ENCODE measurements at places on chromosomes 1 and 21.
A peak's percentile ranks its signal among the peaks of the same experiment; 100 is the strongest.

- DNase-seq: no peak
These were observed 501.6 kb downstream of the NPHP4 start for GRCh38 chr1:5490635-5491034.

DNA sequence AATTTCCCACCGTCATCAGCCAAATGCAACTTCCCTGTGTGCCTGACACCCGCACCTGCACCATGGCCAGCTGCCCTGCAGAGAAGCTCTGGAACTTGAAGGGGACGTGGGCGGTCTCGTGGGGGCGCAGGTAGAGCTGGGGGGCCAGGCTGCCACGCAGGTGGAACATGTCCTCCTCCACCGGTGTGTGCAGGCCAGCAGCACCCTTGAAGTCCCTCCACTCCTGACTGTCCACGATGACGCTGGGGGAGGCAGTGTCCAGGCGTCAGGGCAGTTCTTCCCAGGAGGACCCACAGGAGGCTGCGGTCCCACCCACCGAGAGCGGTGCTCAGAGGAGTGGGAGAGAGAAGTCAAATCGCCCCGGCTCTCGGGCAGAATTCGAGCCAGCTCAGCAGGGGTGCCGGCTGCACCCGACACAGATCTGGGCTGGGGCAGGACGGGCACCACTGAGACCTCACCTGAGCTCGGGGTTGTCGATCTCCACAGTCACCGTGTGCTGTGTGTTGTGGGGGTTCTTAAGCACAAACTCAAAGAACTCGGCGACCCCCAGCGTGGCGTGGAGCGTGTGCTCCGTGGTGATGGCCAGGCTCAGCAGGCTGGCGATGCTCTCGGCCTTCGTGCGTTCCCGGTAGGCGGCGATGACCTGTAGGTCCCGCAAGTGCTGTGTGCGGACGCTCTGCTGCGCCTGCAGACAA, 117.7 kb downstream of the NPHP4 start:
- no peak for DNase-seq

DNA sequence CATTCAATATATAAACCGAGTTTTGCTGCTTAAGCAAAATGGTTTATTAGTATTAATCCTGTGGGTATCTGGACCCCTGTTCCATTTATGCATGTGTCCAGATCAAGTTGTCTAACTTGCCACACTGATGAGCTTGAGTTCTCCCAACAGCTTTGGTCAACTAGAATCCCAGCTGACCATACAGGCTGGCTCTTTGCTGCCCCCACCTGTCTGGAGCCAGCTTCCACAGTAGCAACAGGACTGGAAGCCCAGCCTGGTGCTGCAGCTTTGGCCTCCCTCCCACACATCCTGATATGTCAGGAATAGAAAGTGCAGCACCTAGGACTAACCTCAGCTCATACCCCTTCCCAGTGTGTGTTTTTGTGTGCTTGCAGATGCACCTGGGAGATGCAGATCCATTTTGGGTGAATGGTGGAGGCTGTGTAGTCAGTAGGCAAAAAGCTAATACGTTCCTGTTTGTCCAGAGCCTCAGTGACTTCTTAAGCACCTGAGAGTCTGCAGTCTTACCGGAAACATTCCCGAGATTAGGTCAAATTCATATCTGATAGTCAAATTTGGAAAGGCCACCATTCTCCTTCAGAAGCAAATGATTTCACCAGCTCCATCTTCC, 40.9 kb upstream of the BEND5 start:
- peak; percentile 10 for DNase-seq

GRCh38 chr1:16249596-16250241, 12.7 kb upstream of the CPLANE2 start:
- peak; percentile 98 for DNase-seq

DNA sequence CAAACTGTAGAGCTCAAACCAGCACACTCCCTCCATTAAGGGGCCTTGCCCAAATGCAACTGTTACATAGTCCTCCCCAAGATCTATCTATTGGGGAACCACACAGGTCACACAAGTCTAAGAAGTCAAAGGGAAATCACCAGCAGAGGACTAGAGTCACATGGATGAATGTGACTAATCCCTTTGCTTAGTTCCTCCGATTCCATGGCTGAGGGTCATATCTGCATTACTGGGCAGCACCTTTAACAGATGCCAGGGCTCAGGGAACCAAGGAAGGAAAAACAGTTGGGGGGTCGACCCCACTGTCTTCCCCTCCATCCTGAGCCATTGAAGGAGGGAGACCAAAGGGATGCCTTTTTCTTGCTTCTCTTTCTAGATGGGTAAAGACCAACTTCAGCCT, 23.4 kb upstream of the SMYD3 start:
- no peak for DNase-seq

DNA sequence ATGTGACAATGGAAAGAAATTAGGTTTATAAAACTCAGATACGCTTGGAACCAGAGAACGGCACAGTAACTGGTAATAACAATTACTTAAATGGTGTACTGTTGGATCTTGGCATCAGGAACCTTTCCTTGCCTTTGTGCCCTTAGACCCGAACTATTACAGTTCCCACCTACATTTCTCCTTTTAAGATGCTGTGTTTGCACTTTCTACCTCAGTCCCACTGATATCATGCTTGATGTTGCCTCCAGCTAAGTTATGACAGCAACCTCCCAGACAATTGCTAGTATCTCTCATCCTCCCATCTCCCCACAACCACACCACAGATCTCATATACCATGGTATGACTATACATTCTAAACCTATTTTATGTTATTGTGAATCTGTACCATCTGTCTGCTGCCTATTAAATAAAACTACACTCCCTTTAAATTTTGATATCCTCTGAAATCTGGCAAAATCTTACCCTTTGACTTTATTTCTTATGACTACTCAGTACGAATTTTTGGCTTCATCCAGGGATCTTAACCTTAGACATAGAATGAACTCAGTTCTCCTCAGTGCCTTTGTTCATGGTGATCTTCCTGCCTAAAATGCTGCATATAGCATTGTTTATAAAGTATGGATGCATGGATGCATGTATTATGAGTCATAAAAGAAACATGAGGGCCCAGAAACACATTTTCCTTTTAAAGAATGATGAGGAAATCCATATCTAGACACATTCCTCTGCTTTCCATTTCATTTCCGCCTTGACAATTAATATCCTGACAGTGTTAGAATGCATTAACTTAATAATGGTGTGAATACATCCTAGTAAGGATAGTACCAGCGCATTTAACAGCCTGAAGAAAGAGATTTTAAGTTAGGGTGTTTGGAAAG, 64.1 kb downstream of the LRRC8D start:
- peak; percentile 59 for DNase-seq

- DNase-seq: peak; percentile 95
These were observed 2.0 kb downstream of the S100A6 start for GRCh38 chr1:153533689-153534201.

DNA sequence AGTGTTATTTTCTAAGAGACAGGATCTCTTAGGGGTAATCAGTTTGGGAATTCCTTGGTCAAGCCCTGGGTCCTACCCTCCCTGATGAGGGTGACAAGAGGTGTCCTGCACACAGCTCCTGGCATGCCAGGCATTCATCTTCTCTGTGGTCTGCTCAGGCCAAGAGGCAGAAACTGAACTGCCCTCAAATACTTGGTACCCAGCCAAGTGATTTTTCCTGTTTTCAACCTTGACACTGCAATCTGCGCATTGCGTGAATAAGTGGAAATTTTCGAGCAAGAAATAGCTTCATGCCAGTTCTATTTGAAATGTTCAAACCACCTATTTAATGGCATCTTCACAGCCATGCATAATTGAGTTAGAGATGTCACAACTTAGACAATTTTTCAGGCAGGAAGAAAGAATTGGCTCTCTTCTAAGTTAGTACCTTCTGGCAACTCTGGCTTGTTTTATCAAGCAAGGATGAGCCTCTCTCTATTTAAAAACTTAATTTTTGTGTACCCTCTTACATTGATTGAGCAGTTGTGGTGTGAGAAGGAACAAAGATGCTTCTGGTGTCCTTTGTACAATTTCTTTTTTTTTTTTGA, 27.0 kb downstream of the DNM3 start:
- no peak for DNase-seq

DNA sequence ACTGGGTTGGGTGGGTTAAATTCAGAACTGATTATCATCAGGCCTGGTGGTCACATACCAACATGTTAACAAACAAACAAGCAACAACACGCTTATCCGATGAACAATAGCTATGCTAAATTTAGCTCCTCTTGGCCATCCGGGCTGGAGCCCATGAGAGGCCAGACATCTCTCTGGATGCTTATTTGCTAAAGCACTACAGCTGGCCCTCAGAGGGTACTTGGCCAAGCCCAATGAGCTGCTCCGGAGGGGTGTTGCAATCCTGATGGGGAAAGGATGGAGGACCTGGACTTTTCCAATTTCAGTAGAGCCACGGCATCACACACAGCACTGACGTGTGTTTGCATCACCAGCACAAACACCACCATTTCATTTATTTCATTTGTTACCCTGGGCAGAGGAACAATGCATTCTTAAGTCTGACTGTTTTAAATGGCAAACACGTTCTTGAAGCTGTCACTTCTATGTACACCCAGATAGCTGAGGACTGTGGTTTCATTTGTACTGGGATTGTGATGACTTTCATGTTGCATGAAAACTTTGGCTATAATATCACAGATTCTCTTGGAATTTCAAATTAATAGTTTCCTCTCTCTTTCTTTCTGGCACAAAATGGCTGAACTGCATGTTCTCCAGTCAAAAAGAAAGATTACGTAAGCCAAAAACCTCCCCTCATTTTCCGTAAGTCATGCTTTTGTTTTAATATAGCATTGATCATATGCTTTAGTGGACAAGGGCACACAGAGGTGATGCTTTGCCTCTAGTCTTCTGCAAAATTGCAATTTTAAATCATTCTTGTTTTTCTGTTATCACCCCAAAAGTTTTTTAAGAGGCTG, 359.8 kb upstream of the KAZN start:
- no peak for DNase-seq

- DNase-seq: peak; percentile 100
These were observed 157.3 kb downstream of the SLC30A10 start for GRCh38 chr1:219771080-219771479.

DNA sequence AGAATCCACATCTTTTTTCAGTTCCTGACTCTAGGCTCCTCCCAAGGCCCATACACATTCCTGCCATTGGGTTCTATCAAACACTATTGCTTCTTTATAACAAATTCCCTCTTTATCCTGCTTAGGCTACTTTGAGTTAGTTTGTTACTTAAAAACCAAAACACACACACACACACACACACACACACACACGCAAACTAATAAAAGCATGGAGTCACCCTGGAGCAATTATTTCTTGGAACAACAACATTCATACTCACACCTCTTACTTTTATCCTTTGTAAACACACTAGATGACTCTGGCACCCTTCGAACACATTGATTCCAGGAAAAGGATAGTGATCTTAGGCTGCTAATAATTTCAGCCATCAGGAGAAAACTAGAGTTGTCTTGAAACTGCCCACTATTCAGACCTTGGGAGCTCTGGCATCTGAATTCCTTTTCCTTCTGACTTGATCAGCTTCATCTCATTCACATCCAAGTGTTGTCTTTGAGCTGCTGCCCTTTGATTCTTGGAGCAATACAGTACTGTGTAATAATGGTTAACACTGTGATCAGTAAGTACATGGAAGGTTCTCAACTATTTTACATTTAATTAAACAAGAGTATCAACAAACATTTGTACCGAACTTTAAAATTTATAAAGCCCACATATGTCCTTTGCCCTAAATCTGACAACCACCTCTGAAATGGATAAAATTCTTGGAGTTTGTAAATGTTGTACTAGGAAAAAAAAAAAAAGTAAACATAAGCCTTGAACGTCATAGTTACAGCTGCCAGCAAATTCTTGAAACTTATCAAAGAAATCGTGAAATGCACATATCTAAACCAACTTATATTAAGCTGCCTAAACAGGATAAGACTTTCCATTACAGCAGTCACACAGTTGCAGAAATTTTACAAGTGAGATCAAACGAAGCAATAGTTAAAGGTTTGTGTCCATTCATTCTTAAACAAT, 2.8 kb upstream of the SEC22B start:
- DNase-seq: peak; percentile 75

GRCh38 chr1:220787069-220787619, 431 bp downstream of the MTARC1 start:
- DNase-seq: no peak

DNA sequence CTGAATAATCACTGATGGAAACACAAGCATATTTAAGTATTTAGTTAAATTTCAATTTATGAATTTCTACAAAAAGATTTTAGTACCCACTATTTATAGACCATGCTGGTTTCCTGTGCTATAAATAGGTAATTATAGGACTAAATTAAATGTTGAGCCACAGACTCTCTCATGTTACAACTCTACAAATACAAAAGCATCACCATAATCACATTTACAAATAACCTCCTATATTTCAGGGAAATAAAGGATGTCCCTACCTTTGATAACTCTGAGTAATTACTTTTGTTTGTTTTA, 32.6 kb upstream of the CCDC190 start:
- DNase-seq: no peak

GRCh38 chr1:218985424-218985984, 188.2 kb upstream of the LYPLAL1 start:
- DNase-seq: no peak

DNA sequence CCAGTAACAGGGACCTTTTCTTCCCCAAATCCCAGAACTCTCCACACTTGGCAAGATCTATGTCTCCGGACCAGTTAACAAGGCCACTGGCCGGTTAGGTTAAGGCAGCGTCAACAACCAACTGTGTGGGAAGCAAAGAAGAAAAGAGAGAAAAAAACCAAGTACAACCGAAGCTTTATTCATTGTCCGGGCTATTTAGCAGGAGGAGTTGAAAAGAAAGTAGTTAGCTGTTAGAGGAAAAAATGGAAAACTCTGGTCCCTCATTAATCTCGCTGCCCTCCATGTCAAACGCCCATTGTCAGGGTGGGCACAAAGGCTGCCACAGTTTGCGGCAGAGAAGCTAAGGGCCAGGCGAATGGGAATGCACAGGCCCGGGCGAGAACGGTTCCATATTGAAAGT, 49.3 kb upstream of the GRIK3 start:
- DNase-seq: no peak

- peak; percentile 93 for DNase-seq
These were observed 14.0 kb upstream of the PODN start for GRCh38 chr1:53047737-53048736.

DNA sequence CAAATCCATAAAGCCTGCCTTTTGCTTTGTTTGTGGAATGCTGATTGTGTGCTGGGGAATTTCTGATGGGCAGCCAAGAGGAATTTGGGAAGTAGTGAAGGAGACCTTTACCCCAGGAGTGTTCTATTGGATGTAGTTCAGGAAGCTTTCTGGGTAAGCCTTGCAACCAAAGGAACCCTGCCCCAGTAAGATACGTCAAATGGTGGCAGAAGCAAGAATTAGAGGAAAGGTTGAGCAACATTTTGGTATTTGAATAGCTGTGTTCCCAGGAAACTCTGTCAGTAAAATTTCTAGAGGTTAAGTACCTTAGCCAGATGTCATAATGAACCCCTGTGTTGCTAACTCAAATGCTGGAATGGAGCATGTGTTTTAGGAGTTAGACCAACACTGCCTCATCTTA, 6.4 kb downstream of the MGST3 start:
- peak; percentile 73 for DNase-seq

GRCh38 chr21:45237401-45237800, 50.3 kb downstream of the POFUT2 start:
- no peak for DNase-seq

DNA sequence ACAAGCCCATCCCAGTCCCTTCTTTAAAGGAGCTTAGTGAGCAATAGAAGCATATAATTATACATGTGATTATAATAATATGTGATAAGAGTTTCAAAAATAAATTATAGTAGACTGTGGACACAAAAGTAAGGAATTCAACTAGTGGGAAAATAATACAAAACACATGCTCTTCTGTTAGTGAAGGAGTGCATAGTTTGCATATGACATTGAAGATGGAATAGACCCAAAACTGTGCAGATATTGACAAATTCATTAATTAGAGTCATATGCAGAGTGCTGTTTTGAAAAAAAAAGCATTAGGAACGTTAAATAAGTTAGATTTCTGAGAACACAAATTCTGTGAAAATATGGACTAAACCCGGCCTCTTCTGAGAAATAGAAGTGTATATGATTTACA, 278.8 kb downstream of the ASTN1 start:
- no peak for DNase-seq

All from amniotic epithelial cell (primary cell).